HuH-7.5 (cell line): ENCODE measurements at places on chromosomes 3 and 15.

GRCh38 chr15:31487811-31488436 lies 161.3 kb downstream of the KLF13 start:
- DNase-seq: no peak

- DNase-seq: no peak
Measured at GRCh38 chr3:40930131-40930538, 269.2 kb upstream of the CTNNB1 start.

- DNase-seq: no peak
Measured at GRCh38 chr3:181484026-181484425, 227.7 kb upstream of the SOX2 start.

DNA sequence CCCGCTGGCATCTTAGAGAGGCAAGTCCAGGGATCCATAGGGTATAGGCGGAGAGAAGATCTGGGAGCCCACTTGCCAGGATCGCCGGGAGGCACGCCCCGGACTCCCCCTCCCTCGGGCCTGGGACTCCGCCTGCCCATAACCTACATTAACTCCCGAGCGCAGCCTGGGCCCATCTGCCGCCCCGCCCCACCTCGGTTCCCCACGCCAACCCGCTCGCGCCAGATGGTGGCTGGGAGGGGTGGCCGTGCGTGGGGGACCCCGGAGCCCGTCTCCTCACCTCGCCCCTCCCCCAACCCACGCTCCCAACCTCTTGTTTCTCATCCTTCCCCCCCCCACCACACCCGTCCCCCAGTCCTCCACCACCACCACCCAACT lies 1.7 kb upstream of the DLL4 start:
- no peak for DNase-seq

DNA sequence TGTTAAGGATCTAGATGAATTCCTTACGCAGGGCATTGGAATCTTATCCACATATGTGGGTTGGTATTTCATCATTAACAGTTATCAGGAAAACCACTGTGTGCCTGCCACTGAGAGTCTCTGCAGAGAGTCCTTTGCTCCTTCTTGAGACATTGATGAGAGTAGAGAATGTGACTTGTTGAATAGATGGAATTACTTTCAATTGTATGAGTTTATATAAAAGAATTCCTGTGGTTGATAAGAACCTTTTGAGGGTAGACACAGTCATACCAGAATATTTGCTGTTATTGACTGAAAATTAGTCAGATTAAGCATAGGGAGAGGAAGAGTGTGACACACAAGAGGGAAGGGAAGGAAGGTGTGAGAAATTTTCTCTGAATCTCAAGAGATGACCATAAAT lies 30.8 kb downstream of the ARHGEF26 start:
- DNase-seq: no peak

- DNase-seq: no peak
Measured at GRCh38 chr15:61518191-61518950, 289.3 kb upstream of the RORA start.

DNA sequence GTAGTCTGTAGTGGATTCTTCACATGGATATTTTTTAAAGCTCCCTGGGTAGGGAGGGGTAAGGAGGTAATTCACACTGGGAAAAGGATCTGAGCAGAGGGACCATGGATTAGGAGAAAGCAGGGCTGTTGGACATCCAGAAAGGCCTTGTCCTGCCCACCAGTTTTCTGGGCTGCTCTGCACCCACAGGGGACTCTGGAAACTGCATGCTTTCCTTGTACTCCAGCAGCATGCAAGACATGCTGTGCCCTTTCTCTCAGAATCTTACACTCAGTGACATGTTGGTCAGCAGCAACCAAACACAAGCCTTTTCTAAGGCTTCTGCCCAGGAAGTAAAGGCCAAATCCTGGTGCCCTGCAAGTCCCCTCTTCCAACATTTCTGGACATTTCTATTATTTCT lies 2.5 kb upstream of the FBN1 start:
- DNase-seq: no peak

DNA sequence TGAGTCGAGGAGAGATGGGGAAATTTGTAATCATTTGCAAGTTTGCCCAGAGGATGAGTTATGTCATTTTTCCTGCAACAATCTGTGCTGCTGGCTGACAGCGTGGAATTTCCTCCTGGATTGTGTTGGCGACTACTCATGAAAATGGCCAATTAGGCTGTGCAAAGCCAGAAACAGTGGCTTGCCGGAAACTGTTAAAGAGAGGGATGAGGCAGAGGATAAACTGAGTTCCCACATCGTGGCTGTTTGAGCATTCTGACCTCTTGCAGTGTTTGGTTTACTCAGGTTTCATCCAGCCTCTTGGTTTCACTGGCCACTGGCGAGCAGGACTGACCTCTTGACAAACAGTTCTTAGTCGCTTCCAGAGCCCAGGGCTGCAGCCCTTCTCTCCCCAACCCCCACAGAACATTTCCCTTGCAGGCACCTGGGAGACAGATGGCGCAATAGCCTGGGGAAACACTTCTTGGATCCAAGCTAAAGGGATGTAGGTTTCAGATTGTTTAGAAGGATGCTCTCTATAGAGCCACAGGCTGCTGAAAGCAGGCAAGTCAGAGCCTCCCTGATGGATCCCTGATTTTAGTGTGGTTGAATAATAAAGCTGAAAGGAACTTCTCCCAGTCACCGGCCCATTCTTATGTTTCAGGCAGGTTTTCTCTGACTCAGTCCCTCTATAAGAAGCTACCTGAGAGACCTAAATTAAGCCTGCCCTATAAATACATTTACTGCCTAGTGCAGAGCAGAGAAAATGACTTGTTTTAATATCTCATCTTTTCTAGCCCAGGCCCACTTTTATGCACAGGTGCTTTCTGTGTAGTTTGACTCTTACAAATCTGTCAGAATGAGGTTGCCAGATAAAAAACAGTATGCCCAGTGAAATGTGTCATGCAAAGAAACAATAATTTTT lies 92.8 kb upstream of the UBE2E1 start:
- no peak for DNase-seq

DNA sequence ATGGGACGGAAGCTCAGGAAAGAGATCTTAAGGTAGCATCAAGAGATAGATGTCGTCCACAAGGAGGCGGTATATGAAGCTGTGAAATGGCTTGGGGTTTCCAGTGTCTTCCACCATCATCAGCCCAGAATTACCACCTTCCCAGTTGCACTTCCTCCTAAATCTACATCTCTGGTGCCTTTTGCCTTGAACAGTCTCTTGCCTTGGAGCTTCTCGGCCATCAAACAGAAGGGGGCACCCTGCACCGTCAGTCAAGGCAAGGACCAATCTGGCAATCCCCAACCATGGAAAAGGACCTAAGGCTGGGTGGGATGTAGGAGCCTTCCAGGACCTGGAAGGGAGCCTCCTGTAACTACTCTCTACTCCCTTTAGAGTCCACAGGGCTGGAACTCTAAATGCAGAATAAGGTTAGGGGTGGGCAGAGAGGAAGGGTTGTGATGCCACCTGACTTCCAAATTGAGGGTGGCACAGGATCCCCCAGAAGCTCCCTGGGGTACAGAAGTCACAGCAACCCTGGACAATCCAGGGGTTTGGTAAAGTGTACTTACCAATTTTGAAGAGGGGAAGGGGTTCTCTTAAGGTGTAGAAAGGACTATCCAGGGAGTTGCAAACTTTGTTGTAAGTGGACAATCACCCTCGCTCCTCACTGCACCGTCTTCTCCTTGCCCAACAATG lies 1.0 kb upstream of the RYR3 start:
- no peak for DNase-seq

DNA sequence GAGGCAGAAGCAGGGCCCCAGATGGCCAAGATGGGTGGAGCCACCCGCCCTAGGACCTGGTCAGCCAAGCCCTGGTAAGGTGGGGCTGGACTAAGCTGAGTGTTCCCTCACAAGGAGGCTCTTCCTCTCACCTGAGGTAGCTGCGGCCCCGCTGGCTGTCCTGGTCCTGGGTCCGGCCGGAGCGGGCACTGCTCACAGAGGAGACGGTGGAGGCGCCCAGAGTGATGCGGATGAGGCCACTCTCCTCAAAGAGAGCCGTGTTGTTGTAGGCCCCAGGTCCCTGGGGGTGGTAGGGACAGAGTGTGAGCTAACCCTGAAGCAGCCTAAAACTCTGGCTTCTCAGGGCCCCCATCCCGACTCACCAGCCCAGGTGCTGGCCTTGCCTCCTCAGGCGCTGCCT lies 7.3 kb upstream of the SLC26A6 start:
- no peak for DNase-seq

GRCh38 chr3:46354984-46355383 lies 1.1 kb downstream of the CCR2 start:
- DNase-seq: no peak

DNA sequence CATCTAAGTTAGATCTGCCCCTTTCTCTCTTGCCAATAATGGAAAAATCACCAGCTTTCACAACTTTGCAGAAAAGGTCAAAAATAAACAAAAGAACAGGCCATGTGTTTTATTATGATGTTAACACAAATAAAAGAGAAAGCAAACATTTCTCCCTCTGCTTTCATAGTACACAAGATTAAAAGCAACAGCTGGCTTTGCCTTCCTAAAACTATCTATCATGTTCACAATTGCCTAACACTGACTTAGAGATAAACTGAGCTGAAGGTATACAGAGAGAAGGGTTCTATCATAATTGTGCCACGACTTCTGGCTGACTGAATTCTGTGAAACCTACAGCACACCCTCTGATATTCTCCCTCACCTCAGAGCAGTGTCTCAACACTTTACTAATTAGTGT lies 29.4 kb downstream of the AADAC start:
- DNase-seq: no peak
